ENCODE measurements at places on chromosomes 6 and 20. TPM values are rescaled to one million over a fixed set of nuclear protein-coding genes. Genes with fewer than 3 reads are reported as not detected.

LPA gene
- not detected for total RNA-seq

GSTA2 gene
- total RNA-seq: not detected

GRCh38 chr6:119979862-119980261, 630.3 kb upstream of the MAN1A1 start:
- DNase-seq: no peak

DNA sequence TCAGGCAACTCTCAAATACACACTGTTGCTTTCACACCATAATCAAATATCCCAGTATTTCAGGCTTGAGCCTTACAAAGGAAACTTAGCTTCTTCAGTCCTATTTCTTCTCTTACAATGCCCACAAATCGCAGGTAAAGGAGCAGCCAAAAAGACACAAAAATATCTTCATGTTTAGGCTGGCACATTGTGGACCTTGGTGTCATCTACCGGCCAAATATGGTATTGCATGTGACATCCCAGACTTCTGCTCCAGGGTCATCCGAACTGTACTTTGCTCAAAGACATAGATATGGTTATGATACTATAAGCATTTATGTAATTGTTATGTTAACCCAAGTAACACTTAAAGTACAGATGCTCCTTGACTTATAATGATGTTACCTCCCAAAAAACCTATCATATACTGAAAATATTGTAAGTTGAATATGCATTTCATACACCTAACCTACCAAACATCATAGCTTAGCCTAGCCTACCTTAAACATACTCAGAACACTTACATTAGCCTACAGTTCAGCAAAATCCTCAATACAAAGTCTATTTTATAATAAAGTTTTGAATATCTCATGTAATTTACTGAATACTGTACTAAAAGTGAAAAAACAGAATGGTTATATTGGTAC, 4.6 kb downstream of the OR2H2 start:
- DNase-seq: no peak

DNA sequence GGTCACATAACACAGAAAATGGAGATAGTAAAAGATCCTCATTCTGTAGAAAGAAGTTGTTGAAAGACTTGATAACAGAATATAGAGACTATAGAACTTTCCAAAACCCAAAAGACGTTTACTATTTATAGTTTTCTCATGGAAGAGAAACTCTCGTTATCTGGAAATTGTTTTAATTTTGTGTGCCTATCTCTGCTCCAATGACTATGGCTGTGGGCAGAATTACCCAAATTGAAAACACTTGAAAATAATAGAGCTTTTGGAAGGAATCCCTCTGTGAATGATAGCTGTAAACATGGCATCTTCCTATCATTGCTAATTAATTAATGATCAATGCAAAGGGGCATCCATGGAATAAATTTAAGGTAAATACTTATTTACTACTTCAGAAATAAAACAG, at the start of gene DEFB114:
DEFB114 (minus strand) TSS at position 101 of the 400 bp plus-strand sequence; CDS start at position 42, 59 bp downstream.
- no peak for DNase-seq

DNA sequence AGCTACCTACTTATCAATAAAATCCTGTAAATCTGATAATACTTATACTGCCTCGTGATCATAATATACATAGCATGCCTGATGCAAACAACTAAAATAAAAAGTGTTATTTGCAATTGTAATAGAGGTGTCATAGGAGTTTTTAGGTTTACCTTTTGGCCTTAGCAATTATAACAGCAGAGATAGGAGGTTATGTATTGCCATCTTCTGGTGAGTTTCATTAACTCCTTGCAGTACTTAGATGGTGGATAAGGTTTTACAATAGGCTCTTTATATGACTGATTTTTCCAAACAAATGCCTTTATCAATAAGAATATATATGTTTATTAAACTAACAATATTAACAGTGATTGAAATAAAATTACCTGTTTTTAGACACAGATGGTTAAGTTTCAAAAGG, 27.8 kb upstream of the MYCT1 start:
- no peak for DNase-seq

DNA sequence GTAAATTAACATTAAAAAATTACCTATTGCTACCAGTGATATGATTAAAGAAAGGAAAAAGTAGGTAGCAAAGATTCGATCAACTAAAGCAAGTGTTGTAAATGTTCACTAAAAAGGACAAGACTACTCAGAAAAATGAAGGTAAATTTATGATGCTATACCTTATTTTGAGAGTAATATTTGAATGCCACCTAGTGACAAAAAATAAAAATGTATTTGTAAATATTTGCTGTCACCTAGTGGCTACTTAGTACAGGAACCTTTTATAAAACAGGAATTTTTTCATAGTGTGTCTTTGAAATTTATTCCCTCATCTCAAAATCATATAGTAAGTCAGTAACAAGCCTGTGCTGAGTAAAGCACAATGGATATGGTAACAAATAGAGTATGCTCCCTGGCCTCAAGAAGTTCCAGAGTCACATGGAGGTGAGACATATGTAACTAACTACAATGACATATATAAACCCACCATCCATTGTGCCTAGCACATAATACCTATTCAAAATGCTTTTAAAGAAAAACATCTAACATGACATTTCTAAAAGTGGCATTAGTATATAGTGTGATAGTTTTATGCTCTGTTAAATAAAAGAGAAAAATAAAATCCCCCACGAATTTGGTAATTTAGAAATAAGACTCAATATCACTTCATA, 193.1 kb upstream of the SIM1 start:
- DNase-seq: no peak

DNA sequence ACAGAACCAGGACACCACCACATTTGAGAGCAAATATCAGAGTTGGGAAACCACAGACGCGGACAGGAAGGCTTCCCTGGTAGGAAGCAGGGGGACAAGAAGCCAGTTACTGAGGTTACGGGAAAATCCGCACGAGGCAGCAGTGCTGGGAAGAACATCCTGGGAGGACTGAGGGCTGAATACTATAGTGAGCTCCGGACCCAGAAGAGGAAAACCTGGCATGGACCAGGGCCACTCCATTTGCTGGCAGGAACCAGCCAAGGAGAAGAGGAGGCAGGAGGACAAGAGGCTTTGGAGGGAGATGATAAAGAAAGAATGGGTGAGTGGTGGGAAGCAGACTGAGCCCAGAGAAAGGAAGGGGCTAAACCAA, 6.1 kb upstream of the DSN1 start:
- DNase-seq: no peak

- no peak for DNase-seq
These were observed 1.4 kb downstream of the CTSZ start for GRCh38 chr20:59005523-59006166.

- no peak for DNase-seq
These were observed 9.4 kb downstream of the ADTRP start for GRCh38 chr6:11769244-11769643.
